KBM-7 (cell line): ENCODE measurements at places on chromosomes 1 and 21.
A peak's percentile ranks its signal among the peaks of the same experiment; 100 is the strongest.

DNA sequence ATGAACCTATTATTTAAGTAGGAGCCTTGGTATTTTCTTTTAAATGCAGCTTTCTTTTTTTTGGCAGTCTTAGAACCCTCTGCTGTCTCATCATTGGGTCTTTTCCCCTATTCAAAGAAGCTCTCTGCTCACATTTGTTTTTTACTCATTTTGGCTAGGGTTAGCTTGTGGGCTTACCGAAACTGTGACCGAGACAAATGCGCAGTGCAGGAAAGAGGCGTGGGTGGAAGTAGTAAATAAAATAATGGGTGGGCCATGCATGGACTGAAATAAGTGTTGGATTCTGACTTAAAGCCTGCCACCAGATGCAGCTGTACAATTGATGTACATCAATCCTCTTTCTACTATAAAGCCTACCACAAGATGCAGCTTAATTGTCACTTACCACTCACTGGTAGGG is 14.7 kb downstream of the XPR1 start:
- DNase-seq: no peak

DNA sequence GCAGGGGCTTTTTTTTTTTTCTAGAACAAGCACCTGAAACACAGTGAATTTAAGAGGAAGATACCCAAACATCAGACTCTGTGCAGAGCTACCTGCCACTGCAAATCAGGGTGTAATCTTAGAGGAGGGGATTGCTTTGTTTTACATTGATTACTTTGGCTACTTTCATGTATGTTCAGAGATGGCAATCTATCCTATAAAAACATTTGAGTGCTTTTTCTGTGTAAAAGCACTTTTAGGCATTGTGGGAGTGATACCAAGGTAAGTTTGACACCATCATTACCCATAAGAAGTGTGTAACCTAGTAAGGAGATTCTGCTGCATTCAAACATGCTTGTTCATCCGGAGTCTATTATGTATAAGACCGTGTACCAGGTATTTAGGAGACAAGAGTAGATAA is 50.1 kb downstream of the ZFYVE9 start:
- no peak for DNase-seq

DNA sequence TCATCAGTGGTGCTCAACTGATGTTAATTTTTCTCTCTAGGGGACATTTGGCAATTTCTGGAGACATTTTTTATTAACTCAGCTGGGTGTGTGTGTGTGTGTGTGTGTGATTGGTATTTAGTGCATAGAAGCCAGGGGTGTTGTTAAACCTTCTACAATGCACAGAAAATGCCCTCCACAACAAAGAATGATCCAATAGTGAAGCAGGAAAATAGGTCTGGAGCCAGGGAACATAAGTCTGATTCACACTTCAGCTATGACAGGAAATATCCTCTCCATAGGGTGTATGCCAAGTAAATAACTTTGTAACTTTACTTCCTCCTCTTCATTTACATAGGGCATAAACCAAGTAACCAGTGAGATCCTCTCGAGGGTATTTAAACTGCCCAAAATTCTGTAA is 25.1 kb upstream of the TMEM61 start:
- DNase-seq: no peak

DNA sequence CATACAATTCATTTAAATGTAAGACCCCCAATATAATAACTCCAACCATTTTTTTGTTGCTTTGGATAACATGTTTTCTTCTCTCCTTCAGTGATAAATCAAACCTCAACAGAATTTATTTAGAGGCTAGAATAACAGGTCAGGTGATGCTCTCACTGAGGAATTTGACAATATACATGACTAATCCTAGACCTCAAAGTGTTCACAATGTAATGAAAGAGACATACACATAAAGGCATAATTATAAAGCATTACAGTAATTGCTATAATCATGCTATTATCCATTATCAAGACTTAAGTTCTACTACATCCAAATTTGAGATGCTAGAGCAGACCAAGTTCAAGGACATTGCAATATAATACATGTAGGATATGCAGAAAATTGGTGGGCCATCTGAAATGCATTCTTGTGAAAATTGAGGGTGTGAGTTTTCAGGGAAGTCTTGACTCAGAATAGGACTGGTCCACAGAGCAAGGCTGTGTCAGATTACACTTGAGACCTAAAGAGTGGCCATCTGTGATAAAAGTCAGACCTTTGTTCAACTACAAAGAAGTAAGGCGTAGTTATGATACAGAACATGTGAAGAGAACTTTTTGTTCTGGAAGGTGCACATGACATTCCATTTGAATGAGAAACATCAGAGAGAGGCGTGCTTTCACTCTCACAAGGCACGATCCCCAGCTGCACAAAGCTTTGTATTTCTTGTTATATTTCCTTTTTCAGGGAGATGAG is 45.5 kb downstream of the UTP25 start:
- no peak for DNase-seq

GRCh38 chr1:226135059-226135651 is 51.4 kb downstream of the ACBD3 start:
- no peak for DNase-seq

DNA sequence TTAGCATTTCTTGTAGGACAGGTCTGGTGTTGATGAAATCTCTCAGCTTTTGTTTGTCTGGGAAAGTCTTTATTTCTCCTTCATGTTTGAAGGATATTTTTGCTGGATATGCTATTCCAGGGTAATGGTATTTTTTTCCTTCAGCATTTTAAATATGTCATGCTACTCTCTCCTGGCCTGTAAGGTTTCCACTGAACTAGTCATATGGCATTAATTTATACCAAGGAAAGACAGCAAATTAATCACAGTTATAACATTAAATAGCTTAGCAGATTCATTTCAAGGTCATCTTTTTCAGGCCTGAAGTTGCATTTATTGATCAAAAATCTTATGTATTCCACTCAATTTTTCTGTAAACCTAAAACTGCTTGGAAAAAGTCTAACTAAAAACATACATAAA is 54.9 kb downstream of the AK5 start:
- no peak for DNase-seq

DNA sequence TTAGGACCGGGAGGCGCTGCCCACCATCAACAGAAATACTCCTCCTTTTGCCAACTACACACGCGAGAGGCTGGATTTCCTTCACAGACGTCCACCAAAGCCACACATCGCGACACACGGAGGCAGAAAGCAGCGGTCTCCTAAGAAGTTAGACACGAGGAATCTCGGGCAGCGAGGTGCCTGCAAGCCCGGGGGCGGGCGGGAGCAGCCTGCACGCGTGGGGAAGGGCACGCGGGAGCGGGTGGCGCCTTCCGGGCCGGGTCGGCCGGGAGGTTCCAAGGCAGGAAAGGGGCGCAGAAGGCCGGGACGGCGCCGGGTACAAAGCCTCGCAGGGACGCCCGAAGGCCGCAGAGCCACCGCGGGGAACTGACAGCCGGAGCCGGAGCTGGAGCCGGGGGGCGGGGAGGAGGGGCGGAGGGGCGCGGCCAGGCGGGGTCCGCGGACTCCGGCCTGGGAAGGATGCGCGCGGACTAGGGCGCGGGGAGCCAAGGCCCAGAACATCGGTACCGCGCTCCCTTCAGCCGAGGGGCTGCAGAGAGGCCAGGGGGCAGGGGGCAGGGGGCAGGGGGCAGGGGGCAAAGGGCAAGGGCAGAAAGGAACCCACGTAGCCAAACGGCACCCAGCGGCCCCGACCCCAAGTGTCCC is 722 bp downstream of the NPHP4 start:
- DNase-seq: peak; percentile 20

DNA sequence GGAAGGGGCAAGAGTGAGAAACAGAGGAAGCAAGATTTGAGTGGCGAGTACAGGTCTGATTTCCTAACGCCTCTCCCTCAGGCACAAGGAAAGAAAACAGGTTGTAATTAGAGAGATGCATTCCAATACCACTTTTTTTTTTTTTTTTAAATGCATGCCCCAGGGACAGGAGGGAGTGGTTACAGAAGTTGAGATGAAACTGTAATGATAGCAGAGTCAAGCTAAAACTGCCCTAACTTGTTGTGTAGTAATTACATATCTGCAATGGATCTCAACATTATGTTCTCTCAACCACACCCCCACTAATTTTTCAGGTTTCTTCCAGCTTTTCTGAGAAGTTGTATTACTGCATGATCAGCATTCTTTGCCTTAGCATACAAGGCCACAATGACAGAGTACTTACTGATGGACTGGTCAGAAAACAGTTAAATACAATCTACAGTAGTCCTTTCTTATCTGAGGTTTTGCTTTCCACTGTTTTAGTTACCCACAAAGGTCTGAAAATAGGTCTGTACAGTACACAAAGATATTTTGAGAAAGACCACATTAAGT is 5.5 kb downstream of the ETV3 start:
- no peak for DNase-seq

DNA sequence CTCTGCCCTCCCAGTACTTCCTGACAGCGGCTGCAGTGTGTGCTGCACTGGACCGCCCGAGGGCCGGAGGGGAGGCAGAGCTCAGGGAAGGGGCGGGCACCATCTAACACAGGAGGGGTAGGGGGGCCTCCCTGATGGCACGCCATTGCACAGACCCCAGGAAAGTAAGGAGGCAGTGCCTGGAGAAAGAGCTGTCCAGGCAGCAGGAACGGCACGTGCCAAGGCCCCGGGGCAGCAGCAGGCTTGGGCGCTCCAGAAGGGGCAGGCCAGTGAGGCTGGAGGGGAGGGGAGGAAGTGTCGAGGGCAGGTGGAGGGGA is 110.7 kb downstream of the CRYAA start:
- no peak for DNase-seq
